ENCODE measurements at places on chromosomes 11 and 22.

GRCh38 chr22:31363885-31364465 lies 17.8 kb upstream of the PATZ1 start:
- no peak for DNase-seq

- no peak for DNase-seq
Measured at GRCh38 chr11:6402561-6402981, 12.3 kb downstream of the SMPD1 start.

DNA sequence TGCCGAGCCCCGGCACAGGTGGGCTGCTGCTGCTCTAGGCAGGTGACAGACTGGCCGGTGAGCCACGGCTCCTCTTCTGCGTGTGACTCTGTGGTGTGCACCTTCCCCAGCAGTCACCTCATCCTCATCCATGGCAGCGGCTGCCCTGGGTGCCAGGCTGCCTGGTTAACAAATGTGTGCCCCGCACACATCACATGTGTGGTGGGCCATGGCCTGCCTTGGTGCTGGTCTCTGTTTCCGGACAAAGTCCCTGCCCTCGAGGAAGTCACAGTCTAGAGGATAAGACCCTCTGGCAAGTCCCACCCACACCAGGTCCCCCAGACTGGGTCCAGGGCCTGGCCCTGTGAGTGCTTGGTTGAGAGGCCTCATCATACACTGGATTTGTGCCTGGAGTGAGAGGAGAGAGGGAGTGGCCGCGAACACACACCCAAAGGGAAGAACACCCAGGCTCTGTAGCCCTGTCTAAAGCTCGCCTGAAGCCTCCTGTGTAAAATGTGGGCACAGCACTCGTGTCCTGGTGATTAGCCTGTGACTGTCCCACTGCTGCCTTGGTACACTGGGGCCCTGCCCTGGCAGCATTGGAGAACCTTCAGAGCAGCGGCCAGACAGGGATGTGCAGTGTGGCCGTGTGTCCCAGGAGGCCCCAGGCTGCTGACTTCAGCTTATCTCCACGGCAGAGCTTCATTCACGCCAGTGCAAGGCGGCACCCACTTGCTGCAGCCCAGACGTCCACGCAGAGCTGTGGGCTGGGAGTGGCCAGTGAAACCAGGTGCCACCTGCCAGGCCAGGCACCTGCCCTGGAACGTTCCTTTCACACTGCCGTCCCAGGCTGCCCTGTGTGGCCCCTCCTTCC lies 269.9 kb downstream of the TBC1D22A start:
- no peak for DNase-seq

DNA sequence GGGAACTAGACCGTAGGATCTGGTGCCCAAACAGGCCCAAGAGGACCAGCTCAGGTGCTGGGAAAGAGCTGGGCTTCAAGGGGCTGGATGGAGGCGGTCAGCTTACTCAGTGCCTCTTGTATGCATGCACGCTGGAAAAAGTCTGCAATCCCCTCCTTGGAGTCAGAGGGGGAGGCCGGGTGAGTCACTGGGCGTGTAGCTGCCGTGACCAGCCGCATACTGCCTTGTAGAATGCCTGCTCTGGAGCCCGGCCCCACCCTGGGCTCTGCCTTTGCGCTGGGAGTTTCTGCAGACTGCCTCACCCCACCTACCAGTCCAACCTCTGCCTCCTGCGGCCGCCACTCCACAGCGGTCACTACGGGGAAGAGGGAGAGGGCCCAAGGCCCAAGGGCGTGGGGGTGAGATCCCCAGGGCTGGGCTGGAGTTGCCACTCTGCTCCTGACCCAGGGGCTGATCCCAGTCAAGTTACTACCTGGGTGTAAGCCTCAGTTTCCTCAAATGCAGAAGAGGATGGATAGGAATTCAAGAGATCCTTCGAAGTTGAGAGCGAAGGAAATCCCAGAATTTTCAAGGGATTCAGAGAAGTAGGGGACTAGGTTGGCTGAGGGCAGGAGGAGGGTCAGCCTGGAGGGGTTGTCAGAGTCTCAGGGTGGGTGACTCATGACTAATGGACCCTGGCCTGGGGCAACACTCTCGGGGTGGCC lies 4.2 kb downstream of the MRGPRF start:
- DNase-seq: no peak

- DNase-seq: no peak
Measured at GRCh38 chr11:21625982-21626381, 566.9 kb upstream of the ANO5 start.

DNA sequence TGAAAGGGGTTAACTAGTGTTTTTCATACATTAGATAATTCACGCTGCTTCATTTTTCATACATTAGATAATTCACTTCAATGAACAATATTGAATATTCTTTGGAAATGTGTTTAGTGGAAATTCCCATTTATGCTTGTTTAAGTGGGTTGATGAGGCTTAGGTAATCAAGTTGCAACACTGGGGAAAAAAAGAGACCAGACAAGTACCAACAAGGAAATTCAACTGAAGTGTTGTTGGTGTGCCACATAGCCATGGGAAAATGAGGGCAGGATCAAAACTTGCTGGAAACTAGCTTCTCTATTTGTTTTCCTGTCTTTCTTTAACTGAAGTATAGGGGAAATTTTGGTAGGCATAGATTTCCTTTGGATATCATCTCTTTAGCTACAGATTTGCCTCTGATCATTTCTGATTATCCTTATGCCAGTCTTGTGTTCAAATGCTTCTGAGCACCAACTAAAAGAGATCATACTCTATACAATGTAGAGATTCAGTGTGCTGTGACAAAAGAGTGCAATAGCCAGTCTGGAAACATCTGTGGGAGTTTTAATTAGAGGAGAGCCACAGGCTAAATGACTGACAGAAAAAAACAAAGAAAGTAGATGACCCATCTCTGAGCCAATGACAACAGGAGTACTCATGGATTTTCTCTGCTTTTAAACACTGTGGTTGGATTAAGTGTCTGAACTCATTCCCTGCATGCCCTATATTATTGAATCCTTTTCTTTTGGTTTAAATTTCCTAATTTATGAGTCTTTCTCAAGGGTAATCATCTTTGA lies 67.6 kb upstream of the CTSC start:
- no peak for DNase-seq

DNA sequence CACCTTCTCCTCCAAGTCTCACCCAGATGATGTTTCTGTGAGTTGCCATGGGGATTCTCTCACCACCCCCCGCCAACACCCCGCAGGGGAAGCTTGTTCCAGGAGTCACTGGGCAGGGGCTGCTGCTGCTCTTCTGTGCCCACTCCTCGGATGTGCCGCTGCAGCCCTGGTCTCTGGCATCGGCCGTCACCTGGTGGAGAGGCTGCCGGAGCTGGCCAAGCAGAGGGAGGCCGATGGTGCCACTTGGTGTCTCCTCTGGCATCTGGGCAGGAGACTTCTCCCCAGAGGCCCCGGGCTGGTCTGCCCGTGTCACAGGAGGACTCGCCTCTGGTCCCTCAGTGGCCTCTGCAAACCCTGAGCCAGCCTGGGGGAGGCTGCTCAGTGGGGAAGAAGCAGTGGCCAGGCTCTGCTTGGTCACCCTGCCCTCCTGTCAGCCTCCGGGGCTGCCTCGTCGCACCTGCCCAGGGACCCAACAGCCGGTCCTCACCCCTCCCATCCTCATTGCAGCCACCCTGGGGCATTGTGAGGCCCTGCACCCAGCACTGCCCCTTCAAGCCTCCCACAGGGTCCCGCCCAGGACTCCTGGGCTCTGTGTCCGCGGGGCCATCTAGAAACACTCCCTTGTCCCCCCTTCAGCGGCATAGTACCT lies 424 bp upstream of the ADORA2A start:
- DNase-seq: no peak

GRCh38 chr22:50674130-50674500 lies 1.5 kb downstream of the SHANK3 start:
- no peak for DNase-seq

DNA sequence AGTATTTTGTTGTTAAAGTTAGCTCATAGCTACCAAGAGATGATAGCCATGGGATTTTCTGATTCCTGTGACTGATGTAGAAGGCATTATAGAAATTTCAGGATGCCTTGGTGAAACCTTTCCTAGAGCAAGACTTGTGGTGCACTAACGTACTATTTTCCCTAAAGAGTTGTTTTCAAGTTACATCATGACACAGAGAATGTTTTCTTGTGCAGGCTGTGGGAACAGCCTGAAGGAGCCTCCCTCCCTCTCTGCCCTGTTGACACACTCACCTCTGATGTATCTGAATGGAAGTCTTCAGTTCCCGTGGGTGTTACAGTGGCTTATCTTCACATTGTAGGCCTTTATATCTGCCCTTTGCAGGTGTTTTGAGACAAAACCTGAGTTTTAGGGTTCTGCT lies 121.6 kb downstream of the LDLRAD3 start:
- DNase-seq: no peak

- DNase-seq: no peak
Measured at GRCh38 chr11:10409207-10409661, 45.8 kb upstream of the AMPD3 start.

- DNase-seq: peak; percentile 28
Measured at GRCh38 chr22:36470162-36470993, 11.1 kb downstream of the TXN2 start.

- DNase-seq: no peak
Measured at GRCh38 chr11:133618544-133618943, 86.2 kb upstream of the OPCML start.

GRCh38 chr22:46774253-46774979 lies 12.0 kb downstream of the TBC1D22A start:
- DNase-seq: no peak
